ELF-1 (cell line): ENCODE measurements at places on chromosomes 3 and 15.

DNA sequence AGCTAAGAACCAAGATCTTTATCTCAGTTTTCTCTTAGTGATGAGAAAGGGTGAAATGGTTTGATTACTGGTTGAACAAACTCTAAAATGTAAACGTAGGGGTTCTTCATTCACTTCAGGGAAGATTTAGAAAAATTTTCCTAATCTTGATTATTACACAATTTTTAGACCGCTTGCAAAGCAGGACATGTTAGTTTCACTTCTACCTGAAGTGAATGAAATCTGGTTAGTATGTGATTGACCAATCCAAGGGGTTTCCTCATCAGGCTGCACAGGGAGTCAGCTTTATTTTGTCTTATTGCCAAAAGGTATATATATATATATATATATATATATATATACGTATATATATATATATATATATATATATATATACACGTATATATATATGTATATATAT, 740.4 kb downstream of the TUSC7 start:
- no peak for DNase-seq

DNA sequence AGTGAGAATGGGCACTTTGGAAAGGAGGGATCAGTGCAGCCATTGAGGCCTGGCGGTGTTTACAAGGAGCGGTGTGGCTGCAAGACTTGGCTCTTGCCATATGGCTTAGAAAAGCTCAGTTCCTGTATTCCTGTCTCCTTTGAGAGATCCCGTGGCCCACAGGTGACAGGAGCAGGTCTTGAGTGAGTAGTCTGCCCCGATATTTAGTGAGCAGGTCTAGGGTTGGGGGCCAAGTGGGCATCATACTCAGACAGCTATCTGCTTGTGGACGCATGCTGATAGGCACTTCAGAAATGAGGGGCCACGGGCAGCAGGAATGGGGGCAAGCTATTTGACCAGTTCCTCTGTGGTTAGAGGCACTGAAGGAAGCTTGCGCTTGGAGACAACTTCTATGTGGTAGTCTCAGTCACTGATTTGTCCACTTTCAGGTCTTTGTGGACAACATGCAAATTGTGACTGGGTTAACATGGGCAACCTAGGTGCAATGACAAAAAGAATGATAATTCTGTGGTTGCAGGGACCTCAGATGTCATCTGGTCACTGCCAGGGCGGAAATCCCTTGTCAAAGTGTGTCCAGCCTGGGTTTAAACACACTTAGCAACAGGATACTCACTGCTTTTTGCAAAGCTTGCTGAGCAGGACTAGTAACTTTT, 1.1 kb downstream of the TMED3 start:
- DNase-seq: no peak

DNA sequence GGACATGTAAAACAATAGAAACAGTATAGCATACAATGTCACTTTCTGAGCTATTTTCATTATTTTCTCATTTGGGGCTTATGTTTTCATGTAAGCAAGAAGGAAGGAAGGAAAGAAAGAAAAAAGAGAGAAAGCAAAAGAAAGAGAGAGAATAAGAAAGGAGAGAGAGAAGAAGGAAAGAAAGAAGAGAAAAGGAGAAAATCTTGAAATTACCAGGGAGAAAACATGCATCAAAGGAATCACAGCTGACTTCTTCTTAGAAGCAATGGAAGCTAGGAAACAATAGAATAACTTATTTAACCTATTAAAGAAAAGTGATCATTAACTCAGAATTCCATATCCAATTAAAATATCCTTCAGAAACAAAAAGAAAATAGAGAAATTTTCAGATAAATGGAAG, 471.5 kb downstream of the OCA2 start:
- no peak for DNase-seq

DNA sequence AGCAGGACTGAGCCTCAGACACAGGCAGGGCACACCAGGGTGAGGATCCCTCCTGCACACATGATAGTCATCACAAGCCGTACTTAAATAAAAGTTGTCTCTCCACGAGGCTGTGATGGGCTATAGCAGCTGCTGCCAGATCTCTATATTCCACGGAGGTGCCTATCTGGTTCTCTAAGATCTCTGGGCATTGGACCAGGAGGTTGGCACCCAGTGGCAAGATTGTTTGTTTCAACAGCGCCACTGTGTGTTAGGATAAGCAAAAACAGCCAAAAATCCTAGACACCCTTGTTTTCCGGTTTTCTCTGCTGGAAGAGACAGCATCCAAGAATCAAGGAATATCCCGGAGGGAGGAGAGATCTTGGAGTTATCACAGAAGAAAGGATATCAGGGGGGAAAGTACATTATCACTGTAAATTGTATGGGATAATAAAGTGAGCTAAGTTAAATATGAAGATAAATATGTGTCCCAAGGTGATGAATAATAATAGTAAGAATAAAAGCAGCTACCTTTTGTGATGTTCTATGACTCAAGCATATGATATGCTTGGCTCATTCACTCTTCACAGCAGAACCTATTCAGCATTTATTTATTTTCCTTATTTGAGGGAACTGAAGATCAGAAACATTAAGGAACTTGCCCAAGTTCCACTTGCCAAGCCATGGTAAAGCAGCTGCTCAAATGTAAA, 90.6 kb upstream of the AKAP13 start:
- DNase-seq: peak; percentile 21

DNA sequence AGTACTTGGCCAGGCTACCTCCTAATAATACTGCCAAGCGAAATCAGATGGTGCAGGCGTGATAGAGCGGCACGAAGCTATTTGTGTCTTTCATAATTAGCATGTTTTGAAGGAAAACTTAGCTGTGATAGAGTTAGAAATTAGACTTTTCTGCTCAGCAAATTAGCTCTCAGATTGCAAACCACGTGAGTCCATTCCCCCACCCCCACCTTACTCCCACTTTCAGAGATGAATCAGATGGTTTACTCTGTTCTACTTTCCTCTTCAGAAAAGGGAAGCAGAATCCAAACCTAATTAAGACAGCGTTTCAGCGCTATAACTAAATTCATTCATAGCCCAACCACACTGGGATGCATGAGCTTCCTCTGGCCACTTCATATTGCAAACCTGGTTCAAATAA, 214.6 kb downstream of the SLCO3A1 start:
- DNase-seq: no peak

- no peak for DNase-seq
Observed at GRCh38 chr3:144655423-144655822, 683.8 kb downstream of the DIPK2A start.

DNA sequence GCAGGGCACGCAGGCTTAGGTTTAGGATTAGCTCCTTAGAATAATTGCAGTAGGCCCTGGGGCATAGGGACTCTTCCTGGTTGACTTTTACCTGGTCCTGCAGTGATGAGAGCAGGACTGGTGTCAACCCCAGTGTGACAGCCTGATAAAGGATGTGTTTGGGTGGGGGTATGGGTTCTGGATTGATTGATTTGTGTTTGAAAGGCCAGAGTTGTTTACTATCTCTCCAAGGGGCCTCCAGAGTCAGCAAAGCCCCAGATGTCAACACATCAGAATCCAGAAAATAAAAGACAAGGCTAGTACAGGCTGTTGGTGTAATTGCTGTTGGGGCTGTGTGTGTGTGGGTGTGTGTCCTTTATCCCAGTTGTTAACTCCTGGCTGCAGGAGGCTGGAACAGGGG, 122.3 kb downstream of the CHRNA7 start:
- peak; percentile 93 for DNase-seq

GRCh38 chr3:74527566-74527965, 86.9 kb downstream of the CNTN3 start:
- no peak for DNase-seq

DNA sequence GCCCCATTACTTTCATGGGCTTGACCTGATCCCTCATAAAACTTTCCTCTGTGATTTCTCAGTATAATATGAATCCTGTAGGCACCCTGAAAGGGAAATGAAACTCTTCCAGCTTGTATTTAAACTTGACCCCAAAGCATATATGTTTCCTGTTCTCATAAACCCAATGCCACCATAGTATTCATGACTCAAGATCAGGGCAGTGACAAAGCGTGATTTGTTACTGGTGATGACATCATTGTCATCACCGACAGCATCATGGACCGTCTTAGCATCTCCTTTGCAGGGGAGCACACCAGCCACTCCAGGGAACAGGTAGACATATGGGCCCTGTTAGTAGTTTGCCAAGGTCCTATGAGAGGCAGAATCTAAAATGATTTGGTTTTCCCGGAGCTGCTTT, 741.2 kb downstream of the NR2F2 start:
- DNase-seq: no peak

DNA sequence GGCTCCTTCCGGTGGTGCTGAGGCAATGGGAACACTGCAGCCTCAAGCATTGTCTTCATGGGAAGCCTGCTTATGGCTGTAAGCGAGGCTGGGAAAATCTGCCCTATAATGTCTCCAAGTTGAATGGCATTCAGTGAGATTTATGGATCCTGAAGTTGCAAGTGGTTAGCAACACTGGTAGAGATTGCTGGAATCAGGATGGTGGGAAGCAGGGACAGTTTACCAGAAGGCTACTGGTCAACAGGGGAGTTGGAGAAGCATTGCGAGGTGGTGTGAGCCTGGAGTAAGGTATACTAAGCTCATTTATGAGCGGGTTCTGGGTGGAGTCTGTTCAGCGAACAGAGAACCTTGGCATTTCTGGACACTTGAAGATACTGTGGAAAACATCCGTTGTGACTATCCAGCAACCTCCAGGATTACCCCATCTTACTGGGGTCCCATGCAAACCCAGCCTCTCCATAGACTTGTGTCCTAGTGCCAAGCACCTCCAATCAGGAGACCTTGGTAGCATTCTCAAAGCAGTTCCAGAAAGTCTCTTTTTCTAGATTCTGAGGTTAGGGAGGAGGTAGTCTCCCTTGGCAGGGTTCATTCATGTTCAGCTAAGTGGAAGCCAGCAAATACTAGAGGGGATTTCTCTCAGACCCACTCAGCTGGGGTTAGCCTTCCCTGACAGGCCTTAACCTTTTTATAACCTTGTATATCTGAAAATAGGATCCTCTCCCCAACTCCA, 7.3 kb downstream of the RPSA start:
- no peak for DNase-seq

DNA sequence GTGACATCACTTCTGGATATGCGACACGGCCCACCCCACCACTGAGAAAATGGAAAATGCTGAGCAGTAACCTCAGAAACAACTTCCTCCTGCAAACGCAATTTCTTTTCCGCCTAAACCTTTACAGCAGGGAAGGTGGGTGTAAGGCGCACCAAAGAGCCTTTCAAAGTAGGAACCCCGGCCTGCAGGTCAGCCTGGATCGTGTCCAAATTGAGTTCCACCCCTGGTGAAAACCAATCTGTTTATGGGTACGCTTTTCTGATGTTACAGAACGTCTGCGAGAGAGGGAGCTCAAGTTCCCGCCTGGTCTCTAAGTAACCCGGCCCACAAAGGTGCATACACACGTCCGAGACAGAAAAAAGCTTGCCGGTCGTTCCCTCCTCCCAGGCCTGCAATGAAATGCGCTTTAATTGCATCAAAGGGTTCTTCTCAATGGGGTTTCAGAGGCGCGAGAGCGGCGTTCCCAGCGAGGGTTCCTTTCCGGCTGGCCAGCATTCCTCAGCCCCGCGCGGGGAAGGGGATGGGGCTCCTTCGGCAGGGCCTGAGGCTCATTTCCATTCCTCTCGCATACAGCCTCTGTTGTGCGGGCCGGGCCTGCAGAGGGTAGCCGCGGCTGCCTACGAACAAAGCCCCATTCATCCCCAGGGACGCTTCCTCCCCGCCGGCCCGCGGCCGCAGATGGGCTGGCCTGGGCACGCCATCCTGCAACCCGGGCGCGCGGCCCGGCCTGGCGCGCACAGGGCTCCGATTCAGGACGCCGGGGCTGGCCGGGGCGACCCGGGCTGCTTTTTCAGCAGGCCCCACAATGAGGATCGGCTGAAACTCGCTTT, 138.1 kb downstream of the TMCO5A start:
- peak; percentile 99 for DNase-seq

DNA sequence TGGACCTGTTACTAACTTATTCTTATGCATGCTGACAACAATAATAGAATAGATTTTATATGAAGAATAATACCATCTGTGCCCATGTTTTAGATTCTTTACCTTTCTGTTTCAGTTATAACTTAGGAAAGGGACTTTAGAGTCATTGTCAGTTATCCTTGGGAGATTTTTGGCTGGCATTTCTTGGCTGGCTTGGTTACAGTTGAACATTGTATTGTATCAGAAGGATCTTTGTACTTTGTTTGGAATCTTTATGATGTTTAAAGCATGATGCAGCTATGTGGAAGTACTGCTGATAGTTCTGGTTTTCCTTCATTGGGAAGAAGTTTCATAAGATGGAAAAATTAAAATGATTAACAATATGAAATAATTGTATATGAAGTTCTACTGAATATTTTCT, 19.9 kb downstream of the ABHD5 start:
- no peak for DNase-seq

- no peak for DNase-seq
Observed at GRCh38 chr3:150511122-150511821, 35.0 kb downstream of the SERP1 start.

DNA sequence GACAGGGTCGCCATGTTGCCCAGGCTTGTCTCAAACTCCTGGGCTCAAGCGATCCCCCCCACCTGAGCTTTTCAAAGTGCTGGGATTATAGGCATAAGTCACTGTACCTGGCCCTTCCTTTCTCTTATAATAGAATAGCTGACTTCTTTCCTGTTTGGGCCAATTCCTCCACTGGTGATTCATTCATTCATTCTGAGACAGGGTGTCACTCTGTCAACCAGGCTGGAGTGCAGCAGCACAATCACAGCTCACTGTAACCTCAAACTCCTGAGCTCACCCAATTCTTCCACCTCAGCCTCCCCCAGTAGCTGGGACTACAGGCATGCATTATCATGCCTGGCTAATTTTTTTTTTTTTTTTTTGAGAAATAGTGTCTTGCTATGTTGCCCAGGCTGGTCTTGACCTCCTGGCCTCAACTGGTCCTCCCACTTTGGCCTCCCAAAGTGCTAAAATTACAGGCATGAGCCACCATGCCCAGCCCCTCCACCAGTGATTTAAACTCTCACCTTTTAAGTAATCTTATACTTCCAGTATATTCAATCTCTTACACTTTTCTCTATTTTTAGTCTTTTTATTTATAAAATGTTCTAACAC, 20.9 kb downstream of the GNB4 start:
- DNase-seq: no peak

DNA sequence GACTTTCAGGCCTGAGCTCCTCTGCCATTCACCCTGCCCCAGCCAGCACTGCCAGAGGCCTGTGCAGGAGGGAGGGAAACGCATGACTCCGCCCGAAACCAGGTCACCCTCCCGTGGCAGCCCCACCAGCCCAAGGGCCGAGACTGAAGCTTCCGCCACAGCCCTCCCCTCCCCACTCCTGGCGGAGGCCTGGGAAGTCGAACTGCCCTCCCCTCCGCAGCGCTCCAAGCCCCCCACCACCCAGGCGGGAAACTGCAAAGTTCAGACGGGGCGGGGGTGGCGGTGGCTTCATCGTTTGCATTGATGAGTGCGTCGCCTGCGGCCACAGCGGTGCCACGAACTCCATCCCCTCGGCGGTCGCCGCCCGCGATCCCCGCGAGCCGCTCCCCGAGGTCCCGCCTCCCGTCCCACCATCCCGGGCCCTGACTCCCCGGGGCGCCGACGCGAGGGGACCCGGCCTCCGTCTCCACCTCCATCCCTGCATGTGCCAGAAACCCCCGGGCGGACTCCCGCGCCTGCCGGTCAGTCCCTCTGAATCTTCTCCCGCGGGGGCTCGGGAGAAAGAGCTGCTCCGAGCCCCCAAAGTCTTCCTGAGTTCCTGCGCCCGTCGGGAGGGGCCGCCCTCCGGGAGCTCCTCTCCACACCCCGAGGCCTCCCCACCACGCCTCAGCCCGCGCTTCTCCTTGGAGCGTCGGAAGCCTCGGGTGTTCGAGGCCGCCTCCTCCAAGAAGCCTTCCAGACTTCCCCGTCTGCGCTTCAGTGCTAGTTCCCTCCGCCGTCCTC, 698 bp downstream of the MELTF start:
- peak; percentile 40 for DNase-seq
